Activated T-cell treated with anti-CD3 and anti-CD28 coated beads, Interleukin-2, amount 50 U/mL, for 1 hour (primary cell): ENCODE measurements at places on chromosomes 3 and 15.

- no peak for DNase-seq
Measured at GRCh38 chr3:99868311-99868646, 50.6 kb downstream of the CMSS1 start.

DNA sequence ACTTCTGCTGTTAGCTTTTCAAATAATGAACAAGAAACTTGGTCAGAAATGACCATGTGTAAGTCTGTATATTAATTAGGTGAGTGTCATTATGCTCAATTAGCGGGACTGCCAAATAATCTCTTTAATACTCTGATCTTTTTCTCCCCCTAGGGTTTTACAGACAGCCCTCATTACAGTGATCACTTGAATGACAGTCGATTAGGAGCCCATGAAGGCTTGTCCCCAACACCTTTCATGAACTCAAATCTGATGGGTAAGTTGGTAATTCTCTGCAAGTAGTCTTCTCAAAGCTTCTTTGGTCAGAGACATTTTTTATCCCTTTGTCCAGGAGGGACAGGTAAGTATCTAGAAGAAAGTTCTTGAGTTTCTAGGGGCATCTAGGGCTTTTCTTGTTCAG is 173.2 kb downstream of the TCF12 start:
- DNase-seq = no peak

- no peak for DNase-seq
Measured at GRCh38 chr15:74376825-74377581, 9.6 kb upstream of the CYP11A1 start.

DNA sequence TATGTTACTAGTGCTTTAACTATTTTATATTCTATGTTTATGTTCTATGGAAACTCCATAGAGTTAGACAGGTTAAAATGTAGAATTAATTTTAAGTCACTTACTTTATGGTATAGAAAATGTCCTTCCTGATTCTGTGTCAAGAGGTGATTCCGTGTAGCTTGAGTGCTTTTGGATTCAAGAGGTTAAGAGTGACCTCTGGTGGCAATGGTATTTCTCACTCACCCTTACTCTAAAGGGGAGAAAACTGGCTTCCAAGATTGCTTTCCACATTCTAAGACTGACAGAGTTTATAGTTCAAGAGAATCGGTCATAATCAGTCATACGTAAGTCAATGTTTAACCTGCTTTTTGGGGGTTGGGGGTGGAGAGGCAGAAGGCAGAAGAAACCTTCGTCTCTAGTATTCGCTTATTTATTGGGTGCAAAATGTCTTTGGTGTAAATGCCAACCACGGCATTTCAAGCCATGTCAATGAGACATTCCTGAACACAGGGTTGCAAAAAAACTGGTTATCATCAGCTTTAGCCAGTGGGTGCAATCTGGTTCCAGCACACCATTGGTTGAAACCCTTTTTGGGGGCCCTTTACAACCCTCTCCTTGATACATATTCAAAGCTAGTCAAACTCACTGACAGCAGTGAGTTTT is 92.0 kb upstream of the VGLL3 start:
- no peak for DNase-seq

DNA sequence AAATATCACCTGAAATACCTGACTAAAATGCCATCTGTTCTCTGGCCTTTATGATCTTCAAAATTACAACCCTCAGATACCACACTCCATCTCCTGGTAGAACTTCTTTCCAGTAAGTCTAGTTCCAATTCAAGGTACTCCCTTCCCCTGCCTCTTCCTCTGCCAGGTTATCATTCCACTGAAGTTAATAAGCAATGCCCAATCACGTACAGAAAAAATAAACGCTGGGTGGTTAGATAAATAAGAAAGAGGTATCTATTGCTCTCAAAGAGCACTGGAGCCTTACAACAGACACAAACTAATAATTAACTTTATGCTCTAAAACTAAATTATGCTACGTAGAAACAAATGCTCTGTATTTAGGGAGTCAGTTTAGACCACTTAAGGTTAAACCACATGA is 112.5 kb downstream of the MYO9A start:
- no peak for DNase-seq

DNA sequence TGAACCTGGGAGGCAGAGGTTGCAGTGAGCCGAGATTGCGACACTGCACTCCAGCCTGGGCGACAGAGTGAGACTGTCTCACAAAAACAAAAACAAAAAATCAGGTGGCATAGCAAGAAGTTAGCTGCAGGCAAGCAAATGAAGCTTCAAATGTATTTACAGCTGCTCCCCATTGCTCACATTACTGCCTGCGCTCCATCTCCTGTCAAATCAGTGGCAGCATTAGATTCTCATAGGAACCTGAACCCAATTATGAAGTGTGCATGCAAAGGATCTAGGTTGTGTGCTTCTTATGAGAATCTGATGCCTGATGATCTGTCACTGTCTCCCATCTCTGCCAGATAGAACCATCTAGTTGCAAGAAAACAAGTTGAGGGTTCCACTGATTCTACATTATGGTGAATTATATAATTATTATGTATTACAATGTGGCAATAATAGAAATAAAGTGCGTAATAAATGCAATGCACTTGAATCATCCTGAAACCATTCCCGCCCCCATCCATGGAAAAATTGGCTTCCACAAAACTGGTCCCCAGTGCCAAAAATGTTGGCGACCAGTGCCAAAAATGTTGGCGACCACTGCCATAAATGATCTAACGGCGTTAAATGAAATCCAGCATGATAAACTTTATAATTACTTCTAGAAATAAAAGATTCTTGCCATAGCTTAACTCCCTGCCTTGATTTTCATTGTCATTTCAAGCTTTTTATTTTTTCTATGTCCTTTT is 616.7 kb upstream of the NAALADL2 start:
- DNase-seq = no peak

DNA sequence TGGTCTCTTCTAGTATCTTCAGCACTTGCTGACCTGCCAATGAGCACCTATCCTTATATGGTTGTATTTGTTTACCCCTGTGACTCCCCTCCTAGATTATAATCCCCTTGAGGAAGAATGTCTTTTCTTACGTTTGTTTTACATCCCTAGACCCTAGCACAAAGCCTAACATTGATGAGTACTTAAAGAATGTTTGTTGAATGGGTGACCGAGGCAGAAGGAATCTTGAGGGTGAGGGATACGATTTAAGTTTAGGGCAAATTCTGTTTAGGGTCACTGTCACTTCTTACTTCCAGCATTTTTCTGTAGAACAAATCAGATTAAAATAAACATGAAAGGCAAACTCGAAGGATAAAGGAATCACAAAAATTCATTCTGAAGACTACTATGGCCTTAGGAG is 80.9 kb upstream of the FAM98B start:
- no peak for DNase-seq
